Activated CD8-positive, alpha-beta memory T cell treated with anti-CD3 and anti-CD28 coated beads for 24 hours (primary cell): ENCODE measurements at places on chromosomes 3 and 15.

DNA sequence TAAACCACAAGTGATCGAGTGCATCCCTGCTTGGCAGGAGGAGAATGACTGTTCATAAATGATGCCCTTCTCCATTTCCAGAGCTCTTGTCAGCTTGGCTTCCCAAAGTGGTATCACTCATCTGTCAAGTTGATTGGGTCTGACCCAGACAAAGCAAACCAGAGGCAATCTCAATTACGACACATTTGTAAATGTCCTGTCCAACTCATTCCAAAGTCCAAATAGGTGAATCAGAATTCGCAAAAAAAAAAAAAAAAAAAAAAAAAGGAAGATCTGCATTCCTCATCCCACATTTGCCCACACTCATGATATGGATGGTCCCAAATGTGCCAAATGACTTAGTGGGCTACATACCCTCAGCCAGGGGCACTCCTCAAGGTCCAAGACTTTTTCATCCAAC lies 91.9 kb downstream of the LRRC3B start:
- no peak for DNase-seq

DNA sequence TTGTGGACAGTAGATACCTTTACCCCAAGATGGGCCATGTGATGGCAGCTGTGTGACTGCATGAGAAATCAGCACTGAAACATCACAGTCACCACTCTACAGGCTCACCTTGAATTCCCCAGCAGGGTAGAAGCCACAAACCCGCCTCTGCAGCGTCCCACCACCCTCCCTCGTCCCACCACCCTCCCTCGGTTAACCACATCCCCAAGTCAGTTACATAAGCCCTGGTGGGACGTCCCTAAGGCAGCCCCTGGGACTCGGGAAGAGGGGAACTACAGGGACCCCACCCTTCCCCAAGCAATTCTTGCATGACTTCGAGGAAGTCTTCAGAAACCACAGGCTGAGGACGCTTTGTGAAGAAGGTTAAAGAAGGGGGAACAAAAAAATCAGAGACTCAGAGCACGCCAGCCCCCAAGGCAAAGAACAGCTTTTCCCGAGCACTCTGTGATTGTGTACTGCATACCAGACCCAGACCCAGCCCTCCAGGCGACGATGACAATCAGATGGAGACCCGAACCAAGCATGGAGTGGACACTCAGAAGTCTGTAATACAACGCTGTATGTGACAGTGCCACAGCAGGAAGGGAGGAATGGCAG lies 60.5 kb downstream of the SH3BP5 start:
- DNase-seq, result peak; percentile 87

DNA sequence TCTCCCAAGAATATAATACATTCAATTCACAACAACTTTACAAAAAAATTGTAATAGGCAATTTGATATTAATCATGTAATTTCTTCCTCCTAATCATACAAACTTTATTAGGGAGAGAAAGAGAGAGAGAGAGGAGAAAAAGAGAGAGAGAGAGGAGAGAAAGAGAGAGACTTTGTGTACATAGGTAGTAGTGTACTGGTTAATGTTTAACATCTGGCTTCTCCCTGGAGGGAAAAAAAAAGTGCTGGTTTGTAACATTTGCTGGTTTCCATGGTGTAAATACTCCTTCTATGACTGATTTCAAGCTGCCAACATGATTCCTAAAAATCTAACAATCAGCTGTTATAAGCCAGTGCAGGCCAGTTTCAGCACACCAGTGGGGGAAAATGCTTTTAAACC lies 98.0 kb upstream of the ARHGEF26 start:
- DNase-seq, result no peak

DNA sequence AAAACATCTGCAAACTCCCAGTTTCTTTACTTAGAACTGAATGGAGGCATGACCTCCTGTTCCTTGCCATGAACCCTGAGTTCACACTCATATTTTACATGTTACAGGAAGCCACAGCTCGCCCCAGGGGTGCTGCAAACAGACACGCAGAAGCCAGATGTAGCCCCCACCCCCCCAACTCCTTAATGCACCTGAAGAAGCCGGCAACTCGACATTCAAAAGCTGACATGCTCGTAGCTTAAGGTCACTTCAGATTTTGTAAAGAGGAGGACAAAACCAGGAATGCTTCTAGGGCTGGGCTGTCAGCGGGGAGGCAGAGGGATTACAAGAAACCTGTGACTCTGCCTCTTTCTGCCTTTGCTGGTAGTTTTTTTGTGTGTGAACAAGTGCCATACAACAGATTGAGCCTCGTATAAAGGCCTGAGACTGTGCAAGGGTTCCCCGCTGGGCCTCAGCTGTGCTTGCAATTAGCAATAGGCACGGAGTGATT lies 42.0 kb upstream of the FEZF2 start:
- no peak for DNase-seq

GRCh38 chr3:117131259-117131658 lies 421.7 kb downstream of the TUSC7 start:
- DNase-seq, result no peak

GRCh38 chr3:139301183-139301582 lies 42.6 kb upstream of the MRPS22 start:
- no peak for DNase-seq

DNA sequence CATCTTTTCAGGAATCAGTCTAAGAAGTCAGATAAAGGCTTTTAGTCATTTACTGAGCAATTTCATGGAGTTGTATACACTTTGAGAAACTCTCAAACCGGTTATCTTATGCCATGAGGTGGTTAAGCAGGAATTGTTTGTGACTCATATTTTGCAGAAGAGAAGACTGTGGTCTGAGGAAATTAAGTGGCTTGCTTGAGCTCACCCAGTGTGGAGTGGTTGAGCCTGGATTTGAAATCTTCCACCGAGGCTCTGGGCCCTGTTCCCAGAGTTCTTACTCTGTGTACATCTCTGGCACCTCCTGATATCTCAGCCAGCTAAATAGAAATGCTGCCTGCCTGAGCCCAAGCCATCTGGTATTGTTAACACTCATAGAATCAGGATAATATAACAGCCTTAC lies 37.8 kb upstream of the BCL6 start:
- no peak for DNase-seq

DNA sequence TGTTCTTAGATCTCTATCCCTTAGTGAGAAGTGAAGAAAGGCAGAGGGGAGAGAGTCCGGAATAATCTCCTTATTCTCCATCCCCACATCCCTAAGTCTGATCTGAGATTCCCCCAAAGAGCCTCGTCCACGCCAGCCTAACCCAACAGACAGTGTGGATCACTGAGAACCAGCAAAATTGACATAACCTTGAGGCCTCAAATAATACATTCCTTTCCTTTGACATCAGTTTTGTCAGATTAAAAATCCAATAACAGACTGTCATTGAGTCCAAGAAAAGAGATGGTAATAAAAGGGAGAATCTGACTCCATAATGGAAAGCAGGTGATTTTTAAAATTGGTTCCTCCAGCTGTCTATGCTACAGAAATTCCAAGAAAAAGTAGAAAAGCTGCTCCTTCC lies 7.7 kb upstream of the SIAH2 start:
- no peak for DNase-seq

- DNase-seq, result no peak
These were observed 193.4 kb downstream of the PDZRN3 start for GRCh38 chr3:73431183-73431900.

DNA sequence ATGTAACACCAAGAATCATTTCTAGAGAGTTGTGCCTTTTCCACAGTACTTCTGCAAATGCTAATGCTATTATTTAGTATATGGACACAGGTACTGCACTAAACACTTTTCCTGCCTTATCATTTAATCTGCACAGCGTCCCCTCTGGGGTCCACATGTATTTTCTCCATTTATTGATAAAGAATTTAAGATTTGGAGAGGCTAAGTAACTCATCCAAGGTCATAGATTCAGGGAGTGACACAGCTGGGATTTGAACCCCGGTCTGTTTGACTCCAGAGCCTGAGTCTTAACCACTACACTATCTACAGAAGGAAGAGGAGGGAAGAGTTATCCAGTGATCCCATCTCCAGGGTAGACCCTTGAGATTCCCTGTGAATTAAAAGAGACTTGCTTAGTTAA lies 24.9 kb upstream of the TPRG1 start:
- no peak for DNase-seq

DNA sequence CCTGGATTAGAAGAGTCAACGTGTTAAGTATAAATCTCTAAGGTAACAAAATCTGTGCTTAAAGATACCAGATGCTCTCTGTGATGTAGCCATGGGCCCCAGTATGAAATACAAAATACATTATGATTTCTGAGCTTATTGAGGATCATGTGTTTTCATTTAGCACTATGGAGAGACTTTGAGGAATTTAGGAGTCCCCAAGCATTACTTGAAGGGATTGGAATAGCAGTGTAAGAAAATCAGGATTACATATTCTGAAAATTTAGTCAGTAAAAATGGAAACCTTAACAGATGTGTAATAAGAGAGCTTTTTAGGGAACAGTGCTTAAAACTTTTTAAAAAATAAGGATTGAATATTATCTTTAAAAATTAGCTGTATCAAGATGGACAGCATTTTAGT lies 35.5 kb downstream of the ECT2 start:
- DNase-seq, result no peak

DNA sequence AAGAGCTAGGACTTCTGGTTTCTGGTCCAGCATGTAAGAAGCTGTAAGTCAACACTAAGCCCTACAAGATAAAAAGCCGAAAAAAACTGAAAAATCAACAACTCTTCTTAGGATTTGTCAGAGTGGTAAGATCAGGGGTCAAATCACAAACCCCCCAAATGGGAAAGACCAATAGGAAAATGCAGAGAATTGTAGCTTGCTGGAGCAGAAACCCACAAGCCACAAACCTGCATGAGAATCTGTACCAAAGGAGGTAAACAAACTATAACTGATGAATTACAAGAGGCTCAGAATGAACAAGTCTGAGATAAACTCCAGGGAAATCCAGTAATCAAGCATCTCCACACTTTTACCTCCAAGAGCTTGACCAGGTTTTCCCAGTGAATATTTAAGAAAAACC lies 36.0 kb downstream of the RFX7 start:
- no peak for DNase-seq

DNA sequence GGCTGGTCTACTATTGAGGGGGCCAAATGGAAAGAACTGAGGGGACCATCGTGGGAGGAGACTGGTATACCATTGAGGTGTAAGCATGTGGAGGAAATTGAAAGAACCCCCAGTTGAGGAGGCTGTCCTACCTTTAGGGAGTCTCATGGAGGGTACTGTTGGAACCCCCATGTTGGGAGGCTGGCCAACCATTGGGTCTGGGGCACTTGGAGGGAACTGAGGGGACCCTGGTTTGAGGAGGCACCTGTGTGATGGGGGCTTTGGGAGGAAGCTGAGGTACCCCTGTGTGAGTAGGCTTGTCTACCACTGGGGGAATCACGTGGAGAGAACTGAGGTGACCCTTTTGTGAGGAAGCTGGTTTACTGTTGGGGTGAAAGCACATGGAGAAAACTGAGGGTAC lies 157.5 kb downstream of the FBLN2 start:
- DNase-seq, result peak; percentile 17

DNA sequence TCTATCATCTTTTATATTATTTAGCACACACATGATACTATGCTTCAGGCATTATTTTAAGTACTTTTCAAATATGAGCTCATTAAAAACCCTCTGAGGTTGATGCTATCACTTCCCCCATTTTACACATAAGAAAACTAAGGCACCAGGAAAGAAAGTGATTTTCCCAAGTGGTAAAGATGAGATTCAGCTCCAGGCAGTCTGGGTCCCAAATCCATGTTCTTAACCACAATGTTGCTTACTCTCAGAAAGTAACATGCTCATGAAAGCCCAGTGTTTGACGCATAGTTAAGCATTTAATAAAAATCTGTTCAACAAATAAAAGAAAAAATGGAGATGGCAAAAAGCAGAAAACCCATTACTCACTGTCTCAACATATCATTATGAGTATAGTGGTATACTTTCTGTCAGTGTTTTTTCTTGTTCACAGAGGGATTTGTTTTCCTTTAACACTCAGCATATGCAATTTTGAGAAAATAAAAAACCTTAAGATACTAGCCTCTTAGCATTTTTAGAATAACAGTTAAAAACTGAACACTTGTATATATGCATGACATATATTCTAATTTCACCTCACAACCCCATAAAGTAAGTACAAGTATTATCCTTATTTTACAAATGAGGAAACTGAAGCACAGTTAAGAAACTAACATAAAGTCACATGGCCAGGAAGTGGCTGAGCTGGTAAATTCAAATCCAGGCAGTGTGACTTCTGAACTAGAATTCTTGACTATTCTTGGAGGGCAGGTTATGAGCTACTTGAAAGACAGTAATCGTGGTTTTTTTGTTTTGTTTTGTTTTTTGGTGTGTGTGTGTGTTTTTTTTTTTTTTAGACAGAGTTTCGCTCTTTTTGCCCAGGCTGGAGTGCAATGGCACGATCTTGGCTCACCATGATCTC lies 10.4 kb downstream of the PEAK1 start:
- no peak for DNase-seq

GRCh38 chr3:159366476-159366875 lies 564.6 kb downstream of the MFSD1 start:
- no peak for DNase-seq

DNA sequence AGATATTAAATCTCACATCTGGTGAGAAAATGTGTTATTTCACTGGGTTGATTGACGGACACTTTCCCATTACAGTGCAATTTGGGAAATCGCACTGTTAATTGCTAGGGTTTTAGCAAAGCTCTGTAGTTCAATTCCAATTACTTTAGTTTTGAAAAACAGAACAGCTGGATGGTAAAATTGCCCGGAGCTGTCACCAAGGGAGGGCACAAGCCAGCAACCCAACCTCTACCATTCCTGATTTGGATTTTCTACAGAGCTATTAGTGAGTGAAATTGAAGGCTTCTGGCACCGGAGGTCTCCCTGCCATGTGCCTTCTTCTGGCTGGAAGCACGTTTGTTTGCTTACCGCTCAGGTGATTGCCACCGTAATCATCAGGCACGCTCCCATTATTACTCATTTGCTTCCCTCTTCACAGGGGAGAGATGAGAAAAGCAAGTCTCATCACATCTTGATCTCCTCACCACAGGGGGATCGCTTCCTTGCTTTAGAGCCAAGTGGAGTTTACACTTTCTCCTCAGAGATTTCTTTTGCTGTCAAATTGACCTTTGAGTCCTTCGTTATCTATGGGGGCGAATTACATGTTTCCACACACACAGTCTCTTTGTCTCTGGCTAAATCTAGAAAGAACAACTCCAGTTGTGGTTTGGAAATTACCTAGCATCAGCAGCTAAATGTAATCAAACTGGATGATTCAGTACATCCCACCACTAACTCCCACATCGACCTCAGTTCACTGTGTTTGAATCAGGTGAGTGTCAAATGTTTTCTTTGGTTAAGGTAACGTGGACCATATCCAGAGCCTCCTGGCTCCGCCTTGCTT lies 421.7 kb upstream of the GOLIM4 start:
- DNase-seq, result no peak

GRCh38 chr3:191696348-191696747 lies 235.4 kb downstream of the PYDC2 start:
- DNase-seq, result no peak

DNA sequence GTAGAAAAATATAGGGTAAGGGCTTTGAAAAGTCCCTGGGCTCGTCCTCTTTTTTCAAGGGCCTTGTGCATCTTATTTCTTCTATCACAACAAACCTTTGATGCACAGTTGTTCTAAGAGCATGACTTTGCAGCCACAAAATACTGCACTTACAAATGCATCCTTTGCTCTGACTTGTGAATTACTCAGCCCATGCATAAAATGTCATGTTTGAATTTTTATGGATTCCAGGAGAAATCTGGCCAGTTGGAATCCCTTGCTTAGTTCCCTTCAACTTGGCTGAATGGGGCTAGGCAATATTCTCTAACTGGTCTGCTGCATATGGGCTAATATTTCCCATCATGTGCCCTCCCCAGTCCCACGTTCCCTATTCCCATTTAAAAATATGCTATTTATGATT lies 523.9 kb upstream of the RGMA start:
- no peak for DNase-seq
